ENCODE measurements at places on chromosomes 7 and 10.

DNA sequence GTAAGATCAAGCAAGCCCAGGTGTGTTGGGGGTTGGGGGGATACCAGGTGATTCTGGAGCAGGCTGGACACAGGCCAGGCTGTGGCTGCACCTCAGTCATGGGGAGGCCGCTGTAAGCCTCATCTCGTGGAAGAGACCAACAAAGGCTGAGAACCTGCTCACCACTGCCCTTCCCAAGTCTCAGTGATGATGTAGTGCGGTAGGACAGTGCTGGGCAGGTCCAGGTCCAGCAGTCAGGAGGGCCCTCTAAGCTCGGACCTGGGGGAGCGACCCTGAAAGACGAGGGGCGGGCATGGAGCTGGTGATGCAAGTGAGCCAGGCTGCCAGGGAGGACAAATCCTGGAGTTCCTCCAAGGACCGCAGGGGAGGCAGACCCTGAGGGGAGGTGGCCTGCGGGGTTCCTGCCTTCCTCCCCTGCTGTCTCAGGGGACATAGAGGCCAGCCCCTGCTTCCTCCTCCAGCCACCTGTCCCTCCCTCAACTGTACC, 3.3 kb upstream of the PWWP2B start:
- DNase-seq = no peak

DNA sequence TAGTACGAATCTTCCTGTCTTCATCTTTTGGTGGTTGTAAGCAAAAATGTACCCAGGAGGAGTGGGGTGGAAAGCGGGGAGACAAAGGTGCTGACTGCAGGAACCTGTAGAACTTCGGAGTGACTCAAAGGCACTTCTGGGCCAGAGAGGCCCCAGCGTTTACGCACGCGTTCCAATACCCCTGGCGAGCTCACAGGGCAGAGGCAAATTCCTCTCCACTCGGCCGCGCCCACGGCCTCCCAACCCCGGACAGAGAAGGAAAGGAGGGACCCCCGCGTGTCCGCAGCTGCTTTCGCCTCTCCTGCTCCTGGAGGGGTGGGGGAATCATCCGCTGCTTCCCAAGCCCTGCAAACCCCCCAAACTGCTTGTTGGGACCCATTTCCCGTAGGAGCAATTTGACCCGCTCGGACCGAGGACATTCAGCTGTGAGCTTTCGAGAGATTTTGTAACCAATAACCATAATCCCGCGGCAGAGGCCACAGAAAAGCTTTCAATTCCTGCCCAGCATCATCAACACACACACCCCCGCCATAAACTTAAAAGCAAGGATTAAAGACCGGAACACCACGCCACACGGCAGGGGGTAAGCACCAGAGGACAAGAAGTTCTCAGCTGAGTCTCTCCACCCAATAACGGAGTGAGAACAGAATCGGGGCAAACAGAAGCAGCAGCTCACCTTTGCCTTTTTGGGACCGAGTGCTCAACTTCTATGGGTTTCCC, 2.3 kb downstream of the IGF2BP3 start:
- DNase-seq = peak; percentile 24

DNA sequence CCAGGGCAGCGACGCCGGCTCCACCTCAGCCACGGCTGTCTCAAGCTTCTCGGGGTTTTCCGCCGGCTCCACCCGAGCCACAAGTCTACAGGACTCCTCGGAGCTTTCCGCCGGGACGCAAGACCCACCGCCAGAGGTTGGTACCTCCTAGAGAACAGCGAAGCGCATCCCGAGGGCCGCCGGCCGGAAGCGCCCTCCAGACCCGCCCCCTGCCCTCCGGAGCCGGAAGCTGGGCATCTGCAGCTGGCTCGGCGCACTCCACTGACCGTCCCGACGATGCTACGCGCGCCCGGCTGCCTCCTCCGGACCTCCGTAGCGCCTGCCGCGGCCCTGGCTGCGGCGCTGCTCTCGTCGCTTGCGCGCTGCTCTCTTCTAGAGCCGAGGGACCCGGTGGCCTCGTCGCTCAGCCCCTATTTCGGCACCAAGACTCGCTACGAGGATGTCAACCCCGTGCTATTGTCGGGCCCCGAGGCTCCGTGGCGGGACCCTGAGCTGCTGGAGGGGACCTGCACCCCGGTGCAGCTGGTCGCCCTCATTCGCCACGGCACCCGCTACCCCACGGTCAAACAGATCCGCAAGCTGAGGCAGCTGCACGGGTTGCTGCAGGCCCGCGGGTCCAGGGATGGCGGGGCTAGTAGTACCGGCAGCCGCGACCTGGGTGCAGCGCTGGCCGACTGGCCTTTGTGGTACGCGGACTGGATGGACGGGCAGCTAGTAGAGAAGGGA, at the start of gene MINPP1:
Gene MINPP1 (plus strand): TSS at position 254 of the 726 bp plus-strand sequence. CDS start 23 bp downstream, at position 277.
- DNase-seq = peak; percentile 75

DNA sequence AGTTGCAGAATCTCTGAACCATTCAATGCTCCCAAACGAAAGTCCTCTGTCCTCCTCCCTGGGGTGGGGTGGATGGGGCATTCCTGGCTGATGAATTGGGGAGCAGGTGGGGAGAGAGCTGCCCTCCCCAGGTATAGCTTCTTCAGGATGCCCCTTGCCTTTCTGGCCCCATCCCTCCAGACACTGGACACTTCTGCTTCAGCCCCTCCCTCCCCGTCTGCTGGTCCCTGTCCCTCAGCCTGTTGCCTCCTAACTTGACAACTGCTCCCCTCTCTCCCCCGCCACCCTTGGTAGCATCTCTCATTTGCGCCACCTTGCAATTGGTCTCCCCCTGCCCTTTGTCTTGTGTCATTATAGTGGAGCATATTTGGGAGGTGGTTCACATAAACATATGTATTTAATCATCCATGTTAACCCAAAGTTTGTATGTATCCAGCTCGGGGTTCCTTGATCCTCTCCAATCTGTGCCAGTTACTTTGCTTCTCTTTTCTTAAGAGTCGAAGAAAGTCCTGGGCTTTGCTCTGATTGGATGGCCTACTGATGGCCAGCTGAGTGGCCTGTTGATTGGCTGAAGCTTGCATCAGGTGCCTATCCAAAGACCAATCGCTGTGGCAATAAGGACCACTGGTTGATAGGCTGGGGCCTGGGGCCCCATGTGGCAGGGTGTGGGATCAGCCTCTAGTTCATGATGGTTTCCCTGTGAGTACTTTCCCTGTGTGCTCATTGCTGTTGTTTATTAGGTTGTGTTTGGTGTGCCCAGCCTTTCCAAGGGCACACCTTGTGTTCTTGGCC, 4.0 kb upstream of the GCK start:
- DNase-seq = no peak

GRCh38 chr10:30098629-30099028, 39.2 kb upstream of the JCAD start:
- DNase-seq = no peak

GRCh38 chr7:70647801-70648498, 484.0 kb upstream of the GALNT17 start:
- DNase-seq = no peak

DNA sequence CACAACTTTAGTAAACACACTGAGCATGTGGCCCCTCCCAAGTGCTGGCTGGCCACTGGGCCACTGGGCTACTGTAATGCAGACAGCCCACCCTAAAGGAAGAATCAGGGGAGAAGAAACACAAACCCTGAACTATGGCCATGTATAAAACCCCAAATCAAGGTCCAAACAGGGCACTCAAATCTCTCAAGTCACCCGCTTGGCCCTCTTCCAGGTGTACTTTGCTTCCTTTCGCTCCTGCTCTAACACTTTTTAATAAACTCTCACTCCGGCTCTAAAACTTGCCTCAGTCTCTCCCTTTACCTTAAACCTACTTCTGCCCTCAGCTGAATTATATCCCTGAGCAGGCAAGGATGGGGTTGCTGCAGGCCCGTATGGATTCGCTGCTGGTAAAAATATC, 72.6 kb downstream of the TPK1 start:
- no peak for DNase-seq

DNA sequence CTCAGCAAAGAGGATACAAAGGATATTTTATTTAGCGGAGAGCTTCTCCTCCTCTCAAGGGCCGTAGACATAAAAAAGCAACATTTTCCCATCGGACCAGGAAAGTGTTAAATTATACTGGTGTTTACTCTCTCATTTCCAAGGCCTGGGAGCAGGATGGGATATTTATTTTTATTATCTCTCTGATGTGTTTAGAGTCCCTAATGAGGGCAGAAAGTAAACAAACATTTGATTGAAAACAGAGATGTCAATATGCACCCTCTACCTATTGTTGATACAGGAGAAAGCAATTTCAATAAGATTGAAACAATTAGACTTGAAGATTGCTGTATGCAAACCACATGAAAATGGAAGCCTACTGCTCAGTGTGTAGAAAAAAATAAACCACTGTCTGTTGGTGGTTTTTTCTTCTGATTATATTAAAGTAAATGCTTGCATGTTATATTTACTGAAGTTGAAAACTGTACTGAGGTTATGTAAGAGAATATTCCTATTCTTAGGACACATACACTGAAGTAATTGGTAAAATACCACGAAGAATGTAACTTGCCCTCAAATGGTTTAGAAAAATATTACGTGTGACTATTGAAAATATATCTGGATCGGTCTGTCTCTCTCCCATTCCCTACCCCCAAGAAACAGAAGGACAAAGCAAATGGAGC, 59.3 kb downstream of the ATXN7L1 start:
- no peak for DNase-seq

DNA sequence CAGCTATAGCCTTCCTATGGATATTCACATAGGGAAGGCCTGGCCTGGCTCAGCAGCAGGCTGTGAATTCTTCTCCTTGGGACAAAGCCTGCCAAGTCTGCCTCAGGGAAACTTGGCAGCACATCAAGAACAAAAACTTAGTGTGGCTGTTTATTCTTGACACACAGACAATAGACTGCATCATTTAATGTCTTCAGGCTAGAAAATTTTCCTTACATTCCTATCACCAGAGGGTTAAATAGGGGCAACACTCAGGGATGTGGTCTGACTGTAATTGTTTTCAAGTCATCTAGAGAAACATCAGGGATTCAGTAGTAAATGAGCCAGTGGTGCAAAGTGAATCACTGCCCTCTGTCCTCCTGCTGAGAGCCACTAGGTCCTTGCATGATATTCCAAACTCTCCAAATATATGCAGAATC, 137.3 kb downstream of the SEMA3C start:
- peak; percentile 35 for DNase-seq

DNA sequence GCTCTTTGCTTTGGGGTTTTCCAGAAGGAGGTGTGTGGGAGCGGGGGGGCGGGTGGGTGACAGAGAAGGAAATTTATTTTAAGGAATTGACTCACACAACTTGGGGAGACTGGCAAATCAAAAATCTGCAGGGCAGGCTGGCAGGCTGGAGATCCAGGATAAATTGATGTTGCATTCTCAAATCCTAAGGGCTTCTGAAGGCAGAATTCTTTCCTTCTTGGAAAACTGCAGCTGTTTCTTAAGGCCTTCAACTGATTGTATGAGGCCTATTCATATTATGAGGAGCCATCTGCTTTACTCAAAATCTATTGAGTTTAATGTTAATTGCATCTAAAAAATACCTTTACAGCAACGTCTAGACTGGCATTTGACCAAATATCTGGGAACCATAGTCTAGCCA, 1528.8 kb upstream of the LRRTM3 start:
- no peak for DNase-seq

DNA sequence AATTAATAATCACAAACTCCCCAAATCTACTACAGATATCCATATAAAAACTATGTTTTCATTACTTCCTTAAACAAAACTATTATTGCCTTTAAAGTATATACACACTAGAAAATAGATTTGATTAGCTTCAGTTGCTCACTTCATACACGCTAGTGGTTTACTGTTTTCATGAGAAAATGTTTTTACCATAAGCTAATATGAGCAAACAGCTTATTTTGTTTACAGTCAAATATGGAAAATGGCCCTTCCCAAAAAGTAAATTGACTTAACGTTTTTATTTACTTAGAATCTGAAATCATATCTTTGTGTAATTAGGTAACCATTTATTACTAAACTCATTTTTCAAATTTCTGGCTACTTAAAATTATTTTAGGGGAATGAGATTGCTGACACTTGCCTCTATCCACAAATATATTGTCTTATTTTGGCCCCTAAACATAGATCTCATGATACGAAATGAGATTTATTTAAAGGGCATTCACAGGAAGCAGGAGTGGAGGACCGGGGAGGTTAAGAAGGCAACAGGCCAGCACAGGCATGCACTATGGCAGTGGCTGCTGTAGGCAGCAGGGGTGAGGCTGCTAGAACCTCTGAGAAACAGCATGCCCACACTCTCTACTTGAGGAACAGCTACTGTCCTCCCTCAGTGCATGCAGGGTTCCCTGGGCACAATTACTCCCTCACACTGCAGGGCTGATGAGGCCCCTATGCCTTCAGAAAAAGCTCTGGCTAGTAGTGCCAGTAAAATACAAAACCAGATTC, 29.6 kb upstream of the SOSTDC1 start:
- no peak for DNase-seq

GRCh38 chr10:21732067-21732772, 198.2 kb downstream of the MLLT10 start:
- DNase-seq = peak; percentile 9

GRCh38 chr7:37206192-37206591, 242.5 kb downstream of the ELMO1 start:
- DNase-seq = no peak

- DNase-seq = no peak
Observed at GRCh38 chr10:44281089-44281613, 103.7 kb downstream of the CXCL12 start.

DNA sequence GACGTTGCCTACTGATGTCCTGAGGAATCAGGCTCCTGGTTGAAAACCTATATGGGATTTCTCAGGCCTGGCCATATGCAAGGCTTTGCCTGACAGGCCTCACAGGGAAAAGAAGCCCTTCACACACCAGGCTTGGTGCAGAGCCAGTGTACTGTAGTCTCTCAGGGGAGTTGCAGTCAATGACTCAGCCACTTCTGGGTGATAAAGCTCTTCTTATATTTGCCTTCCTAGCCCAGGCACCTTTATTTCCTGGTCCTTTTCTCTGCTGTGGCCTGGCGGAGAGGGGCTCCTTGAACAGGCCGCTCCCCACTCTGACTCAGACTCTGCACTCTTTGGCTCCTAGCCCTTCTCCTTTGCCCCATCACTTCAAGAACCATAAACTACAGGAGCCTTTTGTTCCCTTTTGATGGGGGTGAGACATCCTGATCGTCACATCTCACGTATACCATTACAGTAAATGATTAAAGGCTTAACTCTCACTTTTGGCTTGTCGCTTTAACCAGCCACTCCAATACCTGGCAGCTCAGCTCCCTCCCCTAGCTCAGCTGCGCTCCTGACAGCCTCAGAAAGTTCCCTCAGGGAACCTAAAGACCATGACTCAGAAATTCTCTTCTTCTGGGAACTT, 33.5 kb downstream of the DPY19L1 start:
- no peak for DNase-seq

DNA sequence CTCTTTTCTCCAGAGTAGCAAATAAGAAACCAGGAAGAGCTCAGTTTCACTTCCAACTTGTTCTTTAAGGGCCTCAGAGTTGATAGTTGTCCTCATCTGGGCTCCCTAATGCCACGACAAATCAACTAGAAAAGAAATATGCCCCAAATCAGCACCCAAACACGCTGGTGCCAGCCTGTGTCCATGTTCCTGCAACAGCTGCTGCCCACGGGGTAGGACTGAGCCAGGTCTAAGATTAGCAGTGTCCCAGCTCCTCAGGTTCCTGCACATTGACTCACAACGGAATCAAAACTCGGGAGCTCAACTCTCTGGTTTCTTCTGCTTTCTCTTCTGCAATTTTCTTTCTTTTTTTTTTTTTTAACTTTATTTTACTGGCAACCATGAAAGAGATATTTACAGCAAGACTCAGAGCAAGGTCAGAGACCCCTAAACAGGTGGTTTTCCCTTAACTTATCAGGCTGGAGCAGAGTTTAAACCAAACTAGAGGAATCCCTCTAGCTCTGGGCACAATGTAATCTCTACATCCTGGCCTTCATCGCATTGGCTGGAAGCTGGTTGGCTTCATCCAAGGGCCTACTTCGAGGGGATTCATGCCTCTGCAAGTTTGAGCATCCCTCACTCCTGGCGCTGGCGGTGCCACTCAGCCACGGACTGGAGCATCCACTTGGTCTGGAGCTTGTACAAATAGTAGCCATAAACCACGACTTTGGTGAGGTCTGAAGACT, 126.1 kb downstream of the PFKFB3 start:
- no peak for DNase-seq
